Astrocyte (in vitro differentiated cells and primary cell): ENCODE measurements at places on chromosomes 4 and X.
A peak's percentile ranks its signal among the peaks of the same experiment; 100 is the strongest.

- no peak for DNase-seq
- no peaks in the 10 kb centered on the region for H3K4me1 ChIP-seq
- no peak overlapping the region for H3K27ac ChIP-seq
- H3K27me3 ChIP-seq: no peaks in the 10 kb centered on the region
Observed at GRCh38 chrX:46803140-46803539, 33.7 kb upstream of the RP2 start.

DNA sequence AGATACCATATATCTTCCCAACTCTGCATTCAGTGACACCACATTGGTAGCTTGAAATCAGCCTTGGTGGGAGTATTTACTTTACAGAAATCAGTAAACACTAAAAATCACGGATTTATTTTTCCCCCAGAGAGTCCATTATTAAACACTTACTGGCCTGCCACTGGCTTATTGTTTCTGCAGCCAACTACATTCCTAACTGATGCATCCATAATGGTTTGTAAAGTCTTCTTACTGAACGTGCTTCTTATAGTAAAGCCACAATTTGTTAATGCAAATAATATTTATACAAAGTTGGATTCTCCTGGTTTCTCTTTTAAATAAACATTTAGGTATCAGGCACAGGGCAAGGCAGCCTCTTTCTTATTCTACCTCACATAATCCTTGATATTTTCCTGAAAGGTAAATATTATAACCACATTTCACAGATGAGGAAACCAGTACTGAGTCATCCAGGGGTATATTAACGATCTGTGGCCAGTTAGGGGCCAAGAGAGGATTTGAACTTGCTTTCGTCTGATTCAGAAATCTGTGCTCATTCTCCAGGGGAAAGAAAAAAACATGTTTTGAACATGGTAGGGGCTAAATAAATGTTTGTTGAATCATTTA lies 136.5 kb downstream of the RAB28 start:
- H3K36me3 ChIP-seq: no peaks in the 10 kb centered on the region
- no peaks in the 10 kb centered on the region for H3K4me1 ChIP-seq
- peak; percentile 52 for DNase-seq

GRCh38 chr4:54971474-54971950 lies 153.9 kb downstream of the KDR start:
- H3K4me3 ChIP-seq: no peak overlapping the region
- no peak overlapping the region for H3K27ac ChIP-seq
- DNase-seq: peak; percentile 35
- no peaks in the 10 kb centered on the region for H3K36me3 ChIP-seq
- no peaks in the 10 kb centered on the region for H3K4me1 ChIP-seq

DNA sequence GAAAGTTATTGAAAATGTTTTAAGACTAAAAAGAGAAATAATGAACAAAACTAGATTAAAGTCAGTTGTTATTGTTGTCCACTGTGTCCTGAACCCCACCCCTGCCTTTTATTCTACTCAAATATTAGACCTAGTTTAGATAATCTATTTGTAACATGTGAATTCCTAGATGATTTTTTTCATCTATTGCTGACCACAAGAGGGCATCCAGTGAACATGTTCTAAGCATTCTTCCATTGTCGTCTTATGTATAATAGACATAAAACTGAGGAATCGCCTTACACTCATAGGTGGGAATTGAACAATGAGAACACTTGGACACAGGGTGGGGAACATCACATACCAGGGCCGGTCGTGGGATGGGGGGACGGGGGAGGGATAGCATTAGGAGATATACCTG lies 36.4 kb upstream of the HPRT1 start:
- no peaks in the 10 kb centered on the region for H3K27me3 ChIP-seq
- H3K4me1 ChIP-seq: no peaks in the 10 kb centered on the region
- H3K27ac ChIP-seq: no peak overlapping the region

DNA sequence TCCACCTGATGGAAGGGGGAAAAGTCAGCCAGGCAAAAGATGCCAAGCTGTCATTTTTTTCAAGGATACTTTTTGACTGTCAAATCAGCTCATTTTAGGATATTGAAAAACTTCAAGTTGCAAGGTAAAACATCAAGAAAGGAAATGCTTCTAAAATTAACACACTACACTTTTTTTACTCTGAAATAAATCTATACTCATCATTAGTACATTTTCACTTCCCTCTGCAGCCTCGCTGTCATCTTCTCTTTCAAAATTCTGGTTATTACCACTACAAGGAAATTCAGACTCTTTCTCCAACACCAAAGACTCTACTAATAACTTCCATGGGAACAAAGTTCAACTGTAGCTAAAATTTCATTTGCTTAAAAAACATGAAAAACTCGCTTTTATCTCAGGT lies 41.6 kb downstream of the APBB2 start:
- H3K4me3 ChIP-seq: no peak overlapping the region
- no peaks in the 10 kb centered on the region for H3K36me3 ChIP-seq
- no peak overlapping the region for H3K27ac ChIP-seq
- DNase-seq: no peak
- H3K27me3 ChIP-seq: no peaks in the 10 kb centered on the region

GRCh38 chrX:10571260-10571659 lies 49.1 kb downstream of the MID1 start:
- no peaks in the 10 kb centered on the region for H3K36me3 ChIP-seq
- peak; percentile 45 for DNase-seq
- H3K4me3 ChIP-seq: no peak overlapping the region

- H3K27ac ChIP-seq: no peak overlapping the region
- H3K4me3 ChIP-seq: no peak overlapping the region
- H3K36me3 ChIP-seq: peaks cover 3% of the 10 kb centered on the region
- no peaks in the 10 kb centered on the region for H3K27me3 ChIP-seq
Observed at GRCh38 chr4:65600656-65601055, 69.6 kb downstream of the EPHA5 start.

GRCh38 chr4:125115941-125116340 lies 198.8 kb upstream of the FAT4 start:
- peak; percentile 76 for DNase-seq
- no peaks in the 10 kb centered on the region for H3K36me3 ChIP-seq
- H3K4me3 ChIP-seq: no peak overlapping the region

GRCh38 chrX:47179928-47180255 lies 13.7 kb upstream of the UBA1 start:
- H3K36me3 ChIP-seq: peaks cover 6% of the 10 kb centered on the region
- H3K4me3 ChIP-seq: no peak overlapping the region
- H3K27me3 ChIP-seq: no peaks in the 10 kb centered on the region
- H3K27ac ChIP-seq: no peak overlapping the region
- no peak for DNase-seq
- no peaks in the 10 kb centered on the region for H3K4me1 ChIP-seq

- H3K27me3 ChIP-seq: no peaks in the 10 kb centered on the region
- H3K4me3 ChIP-seq: no peak overlapping the region
- no peaks in the 10 kb centered on the region for H3K36me3 ChIP-seq
- DNase-seq: no peak
Observed at GRCh38 chrX:69238114-69238886, 73.0 kb upstream of the PJA1 start.

DNA sequence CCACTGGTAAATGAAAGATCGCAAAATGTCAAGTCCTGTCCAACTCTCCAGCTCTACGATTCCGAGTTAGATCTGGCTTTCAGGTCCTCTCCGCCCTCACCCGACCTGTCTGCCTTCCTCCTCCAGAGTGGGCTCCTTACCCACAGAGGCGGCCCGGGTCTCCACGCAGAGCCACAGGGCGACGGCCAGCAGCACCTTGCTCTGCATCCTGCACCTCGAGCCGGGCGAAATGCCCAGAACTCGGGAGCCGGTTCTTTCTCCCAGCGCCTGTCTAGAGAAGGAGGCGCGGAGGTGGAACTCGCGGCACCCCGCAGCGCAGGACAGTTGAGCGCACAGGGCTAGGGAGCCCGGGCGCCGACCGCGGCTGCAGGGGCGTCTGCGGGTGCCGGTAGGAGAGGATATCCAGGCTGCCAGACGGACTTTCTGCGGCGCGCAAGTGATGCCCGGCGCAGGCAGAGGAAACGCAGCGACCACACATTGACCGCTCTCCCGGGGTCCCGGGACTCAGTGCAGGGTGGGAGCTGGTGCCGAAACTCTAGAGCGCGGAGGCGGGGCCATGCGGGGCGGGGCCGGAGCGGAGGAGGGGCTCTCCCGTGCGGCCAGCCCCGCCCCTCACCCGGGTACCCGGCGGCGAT lies at the start of gene KDR:
Gene KDR (minus strand): TSS at position 509 of the 635 bp plus-strand sequence. CDS start 302 bp downstream, at position 207.
- peak within 1 kb of the TSS; percentile 70 for H3K4me3 ChIP-seq
- H3K4me1 ChIP-seq: peaks cover 16% of the 10 kb centered on the region
- no peak within 1 kb of the TSS for H3K27ac ChIP-seq
- no peaks in the 10 kb centered on the region for H3K36me3 ChIP-seq
- DNase-seq: peak; percentile 23

- peak overlapping the region; percentile 92 for H3K4me3 ChIP-seq
- DNase-seq: no peak
- peaks cover 25% of the 10 kb centered on the region for H3K4me1 ChIP-seq
- H3K27ac ChIP-seq: peak overlapping the region; percentile 99
Observed at GRCh38 chr4:106314960-106315359, 1.0 kb downstream of the TBCK start.

GRCh38 chr4:178812866-178813265 lies 1370.6 kb upstream of the AGA start:
- H3K27me3 ChIP-seq: no peaks in the 10 kb centered on the region
- no peak overlapping the region for H3K27ac ChIP-seq
- no peaks in the 10 kb centered on the region for H3K36me3 ChIP-seq
- no peak overlapping the region for H3K4me3 ChIP-seq
- no peaks in the 10 kb centered on the region for H3K4me1 ChIP-seq
- no peak for DNase-seq

DNA sequence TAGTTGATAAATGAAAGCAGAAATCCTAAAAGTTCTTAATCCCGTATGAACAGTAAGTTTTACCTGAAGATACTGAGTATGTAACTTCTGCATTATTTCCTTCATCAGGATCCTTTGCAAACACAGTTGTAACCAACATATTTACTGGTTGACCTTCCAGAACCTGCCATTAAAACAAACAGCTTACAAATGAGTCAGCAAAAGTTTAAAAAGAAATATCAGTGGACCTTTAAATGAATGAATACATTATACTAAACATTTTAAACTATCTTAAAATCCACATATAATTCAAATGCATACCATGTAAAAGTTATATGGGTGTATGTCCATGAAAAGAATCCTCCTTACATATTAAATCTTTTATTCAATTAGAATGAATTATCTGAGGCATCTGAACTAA lies 163.6 kb downstream of the DCHS2 start:
- DNase-seq: no peak
- peaks cover 6% of the 10 kb centered on the region for H3K27me3 ChIP-seq
- H3K4me3 ChIP-seq: no peak overlapping the region
- H3K27ac ChIP-seq: no peak overlapping the region
- H3K4me1 ChIP-seq: peaks cover 6% of the 10 kb centered on the region

- H3K36me3 ChIP-seq: no peaks in the 10 kb centered on the region
- no peak overlapping the region for H3K27ac ChIP-seq
- no peak overlapping the region for H3K4me3 ChIP-seq
Observed at GRCh38 chr4:84263415-84263814, 235.7 kb downstream of the NKX6-1 start.

GRCh38 chr4:163540977-163541376 lies 46.5 kb downstream of the TMA16 start:
- no peak overlapping the region for H3K4me3 ChIP-seq
- peak; percentile 89 for DNase-seq
- H3K27me3 ChIP-seq: no peaks in the 10 kb centered on the region
- H3K36me3 ChIP-seq: no peaks in the 10 kb centered on the region
- peaks cover 23% of the 10 kb centered on the region for H3K4me1 ChIP-seq
- peak overlapping the region; percentile 52 for H3K27ac ChIP-seq

- no peaks in the 10 kb centered on the region for H3K27me3 ChIP-seq
- no peaks in the 10 kb centered on the region for H3K36me3 ChIP-seq
- H3K27ac ChIP-seq: peak overlapping the region; percentile 72
- H3K4me3 ChIP-seq: no peak overlapping the region
- peak; percentile 96 for DNase-seq
Observed at GRCh38 chr4:23333556-23333945, 556.3 kb downstream of the PPARGC1A start.

GRCh38 chr4:39636531-39637184 lies 2.0 kb downstream of the SMIM14 start:
- H3K27me3 ChIP-seq: no peaks in the 10 kb centered on the region
- H3K4me3 ChIP-seq: peak overlapping the region; percentile 96
- DNase-seq: peak; percentile 19
- H3K27ac ChIP-seq: peak overlapping the region; percentile 93

DNA sequence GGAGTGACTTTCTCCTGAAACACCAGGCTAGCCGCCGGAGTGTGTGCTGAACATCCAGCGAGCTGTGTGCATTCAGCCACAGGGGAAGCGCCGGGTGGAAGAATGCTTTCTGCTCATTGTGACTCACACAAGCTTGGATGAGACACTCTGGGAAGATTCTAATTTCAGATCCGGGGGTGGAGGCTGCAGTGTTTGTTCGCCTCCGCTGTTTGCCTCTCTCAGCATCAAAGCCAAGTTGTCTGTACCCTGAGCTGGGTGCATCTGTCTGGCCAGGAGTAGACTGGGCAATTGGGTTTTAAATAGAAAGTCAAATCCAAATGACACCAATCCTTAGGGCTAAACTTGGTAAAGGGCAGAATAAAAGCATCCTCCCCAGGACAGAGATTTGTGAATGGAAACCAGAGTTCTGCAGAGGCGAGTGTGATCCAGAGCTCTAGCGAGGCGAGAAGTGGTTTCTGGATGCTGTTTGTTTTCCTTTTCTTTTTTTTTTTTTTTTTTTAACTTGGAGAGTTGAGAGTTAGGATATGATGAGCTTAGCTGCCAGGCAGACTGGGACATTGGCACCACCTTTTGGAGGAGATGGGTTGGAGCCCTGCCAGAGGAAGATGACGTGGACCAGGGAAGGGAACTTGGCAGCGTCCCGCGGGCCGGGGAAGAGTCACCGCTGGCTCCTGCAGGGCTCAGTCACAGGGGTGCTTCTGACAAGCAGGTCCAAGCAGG lies 196.0 kb upstream of the PSAPL1 start:
- H3K36me3 ChIP-seq: no peaks in the 10 kb centered on the region
- no peaks in the 10 kb centered on the region for H3K27me3 ChIP-seq
- peak overlapping the region; percentile 73 for H3K27ac ChIP-seq
- H3K4me1 ChIP-seq: peaks cover 41% of the 10 kb centered on the region

GRCh38 chr4:125511715-125512114 lies 197.0 kb downstream of the FAT4 start:
- DNase-seq: no peak
- H3K27ac ChIP-seq: no peak overlapping the region
- no peaks in the 10 kb centered on the region for H3K4me1 ChIP-seq

GRCh38 chrX:19272452-19272851 lies 71.3 kb upstream of the PDHA1 start:
- H3K4me1 ChIP-seq: no peaks in the 10 kb centered on the region
- no peaks in the 10 kb centered on the region for H3K27me3 ChIP-seq
- H3K36me3 ChIP-seq: no peaks in the 10 kb centered on the region
- H3K4me3 ChIP-seq: no peak overlapping the region
- DNase-seq: peak; percentile 20

DNA sequence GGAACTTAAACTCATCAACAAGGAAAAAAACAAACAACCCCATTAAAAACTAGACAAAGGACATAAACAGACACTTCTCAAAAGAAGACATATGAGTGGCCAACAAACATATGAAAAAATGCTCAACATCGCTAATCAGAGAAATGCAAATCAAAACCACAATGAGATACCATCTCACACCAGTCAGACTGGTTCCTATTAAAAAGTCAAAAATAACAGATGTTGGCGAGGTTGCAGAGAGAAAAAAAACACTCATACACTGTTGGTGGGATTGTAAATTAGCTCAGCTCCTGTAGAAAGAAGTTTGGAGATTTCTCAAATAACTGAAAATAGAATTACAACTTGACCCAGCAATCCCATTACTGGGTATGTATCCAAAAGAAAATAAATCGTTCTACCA lies 28.7 kb downstream of the APLN start:
- H3K27ac ChIP-seq: no peak overlapping the region
- H3K4me3 ChIP-seq: no peak overlapping the region
- DNase-seq: no peak

- DNase-seq: peak; percentile 64
- peaks cover 14% of the 10 kb centered on the region for H3K27me3 ChIP-seq
- H3K36me3 ChIP-seq: no peaks in the 10 kb centered on the region
- no peak overlapping the region for H3K27ac ChIP-seq
Observed at GRCh38 chr4:7967501-7968261, 28.0 kb upstream of the AFAP1 start.
